ENCODE measurements at places on chromosomes 1 and 21. TPM values are rescaled to one million over a fixed set of nuclear protein-coding genes. Genes with fewer than 3 reads are reported as not detected.
A peak's percentile ranks its signal among the peaks of the same experiment; 100 is the strongest.

The SON gene
- 416 TPM for total RNA-seq

The C1orf185 gene
- total RNA-seq: not detected

The MDM4 gene
- 123 TPM for total RNA-seq

The ATP5PO gene
- total RNA-seq: 191 TPM

GRCh38 chr1:60899464-60899863, 182.9 kb upstream of the NFIA start:
- no peak overlapping the region for H3K27ac ChIP-seq
- H3K4me3 ChIP-seq: no peak overlapping the region
- peaks cover 4% of the 10 kb centered on the region for H3K27me3 ChIP-seq
- no peak for DNase-seq
- peaks cover 8% of the 10 kb centered on the region for H3K4me1 ChIP-seq

DNA sequence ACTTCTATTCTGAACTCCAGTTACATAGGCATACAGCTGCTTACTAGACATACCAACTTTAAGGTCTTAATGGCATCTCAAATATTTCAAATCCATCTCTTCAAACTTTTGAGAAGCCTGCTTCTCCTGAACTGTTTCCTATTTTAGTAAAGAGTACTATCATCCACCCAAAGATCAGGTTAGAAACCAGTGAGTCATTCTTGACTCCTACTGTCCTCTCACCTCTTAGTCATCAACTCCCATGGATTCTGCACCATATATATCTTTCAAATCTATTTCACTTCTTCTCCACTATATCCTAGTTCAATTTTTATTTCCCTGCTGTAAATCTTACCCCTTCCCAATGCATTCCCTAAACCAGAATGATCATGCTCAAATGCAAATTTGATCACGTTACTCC, 18.1 kb upstream of the BEND5 start:
- H3K4me3 ChIP-seq: no peak overlapping the region
- H3K36me3 ChIP-seq: no peaks in the 10 kb centered on the region

- H3K4me3 ChIP-seq: no peak overlapping the region
- H3K27ac ChIP-seq: no peak overlapping the region
- no peaks in the 10 kb centered on the region for H3K27me3 ChIP-seq
- peak; percentile 24 for DNase-seq
- H3K36me3 ChIP-seq: peaks cover 18% of the 10 kb centered on the region
Measured at GRCh38 chr1:55140546-55140983, 74.6 kb downstream of the USP24 start.

- DNase-seq: no peak
- H3K4me3 ChIP-seq: no peak overlapping the region
- no peak overlapping the region for H3K27ac ChIP-seq
- H3K4me1 ChIP-seq: peaks cover 22% of the 10 kb centered on the region
- H3K36me3 ChIP-seq: peaks cover 2% of the 10 kb centered on the region
Measured at GRCh38 chr1:203640723-203641502, 14.3 kb downstream of the ATP2B4 start.

DNA sequence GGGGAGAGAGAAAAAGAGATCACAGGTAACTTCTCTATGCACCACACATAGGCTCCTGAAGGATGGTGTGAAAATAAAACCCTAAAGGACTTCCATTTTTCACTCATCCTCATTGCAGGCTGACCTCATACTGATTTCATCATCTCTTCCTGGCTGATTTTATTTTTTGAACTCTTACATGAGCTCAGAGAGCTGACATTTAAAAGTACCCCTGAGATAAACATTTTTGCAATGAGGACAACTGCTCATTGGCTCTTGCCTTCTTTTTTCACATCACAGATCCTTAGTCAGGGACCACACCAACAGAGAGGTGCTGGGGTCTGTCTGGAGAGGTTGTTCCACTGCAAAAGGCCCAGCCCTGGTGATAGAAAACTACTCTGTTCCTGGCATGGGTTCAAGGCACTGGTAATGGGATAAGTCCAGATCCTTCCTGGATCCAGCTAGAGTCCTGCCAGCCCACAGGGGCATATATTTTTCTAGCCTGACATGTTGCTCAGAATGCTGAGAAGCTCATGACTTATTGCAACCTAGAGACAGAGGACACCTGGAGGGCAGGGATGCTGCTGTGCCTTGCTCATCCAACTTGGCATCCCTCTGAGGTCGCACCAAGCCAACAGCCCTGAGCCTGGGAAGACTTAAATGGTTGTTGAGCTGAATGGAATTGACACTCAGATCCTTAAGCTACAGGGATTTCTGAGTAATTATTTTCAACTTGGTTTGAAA, 360.0 kb downstream of the HHAT start:
- no peaks in the 10 kb centered on the region for H3K4me1 ChIP-seq
- H3K27ac ChIP-seq: no peak overlapping the region
- H3K4me3 ChIP-seq: no peak overlapping the region
- H3K36me3 ChIP-seq: peaks cover 2% of the 10 kb centered on the region
- no peaks in the 10 kb centered on the region for H3K27me3 ChIP-seq

GRCh38 chr1:95534985-95535384, 301.0 kb downstream of the RWDD3 start:
- H3K36me3 ChIP-seq: no peaks in the 10 kb centered on the region
- no peak for DNase-seq
- H3K4me1 ChIP-seq: peaks cover 14% of the 10 kb centered on the region
- H3K27me3 ChIP-seq: no peaks in the 10 kb centered on the region
- H3K27ac ChIP-seq: no peak overlapping the region

DNA sequence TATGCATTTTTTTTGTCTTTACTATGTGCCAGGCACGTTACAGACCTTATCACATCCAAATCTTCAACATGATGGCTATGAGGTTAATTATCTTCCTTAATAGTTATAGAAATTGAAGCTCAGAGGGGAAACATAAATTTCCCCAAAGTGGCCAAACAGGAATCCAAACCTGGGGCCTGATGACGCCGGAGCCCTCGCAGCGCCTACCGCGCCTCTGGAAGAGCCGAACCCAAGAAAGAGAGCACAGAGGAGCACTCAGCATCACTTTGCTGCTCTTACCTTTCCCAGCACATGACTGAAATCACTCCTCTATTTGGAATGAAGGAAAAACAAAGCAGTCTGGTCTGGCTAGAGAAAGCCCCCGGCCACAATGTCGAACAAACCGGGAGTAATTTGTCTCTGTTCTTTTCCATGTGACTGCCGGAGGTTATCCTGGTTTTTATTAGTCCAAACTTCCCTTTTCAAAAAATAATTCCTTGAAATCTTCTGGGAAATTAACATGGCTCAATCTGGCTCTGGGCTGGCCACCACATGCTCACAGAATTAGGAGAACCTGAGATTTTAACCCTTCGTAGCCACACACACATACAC, 195.5 kb downstream of the ADSS2 start:
- no peaks in the 10 kb centered on the region for H3K27me3 ChIP-seq
- H3K4me1 ChIP-seq: no peaks in the 10 kb centered on the region
- H3K27ac ChIP-seq: no peak overlapping the region
- no peak for DNase-seq

DNA sequence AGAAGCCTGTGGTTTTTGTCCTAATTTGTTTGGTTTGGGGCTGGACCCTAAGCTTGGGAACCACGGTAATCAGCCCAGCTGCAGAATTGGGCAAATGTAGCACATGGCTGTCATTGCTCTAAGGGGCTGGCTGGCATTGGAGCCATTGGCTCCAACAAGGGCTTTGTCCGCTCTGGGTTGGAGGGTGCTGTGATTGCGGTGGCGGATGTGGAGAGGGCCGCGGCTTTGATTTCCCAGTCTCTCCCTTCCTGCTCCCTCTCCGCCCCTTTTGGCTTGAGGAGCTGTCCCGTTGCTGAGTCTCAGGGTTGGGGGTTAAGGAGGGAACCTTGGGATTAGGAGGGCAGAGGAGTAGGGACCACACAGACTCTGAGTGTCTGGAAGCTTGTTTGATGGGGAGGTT, 91.7 kb upstream of the CD34 start:
- H3K36me3 ChIP-seq: no peaks in the 10 kb centered on the region
- H3K4me1 ChIP-seq: peaks cover 6% of the 10 kb centered on the region
- DNase-seq: no peak

- H3K4me3 ChIP-seq: no peak overlapping the region
- no peaks in the 10 kb centered on the region for H3K4me1 ChIP-seq
- DNase-seq: no peak
- no peak overlapping the region for H3K27ac ChIP-seq
Measured at GRCh38 chr1:78536427-78536826, 45.7 kb downstream of the PTGFR start.

- no peak for DNase-seq
- peaks cover 3% of the 10 kb centered on the region for H3K4me1 ChIP-seq
- H3K36me3 ChIP-seq: no peaks in the 10 kb centered on the region
- peaks cover 5% of the 10 kb centered on the region for H3K27me3 ChIP-seq
- peak overlapping the region; percentile 33 for H3K4me3 ChIP-seq
- peak overlapping the region; percentile 21 for H3K27ac ChIP-seq
Measured at GRCh38 chr1:9294910-9295636, 2.4 kb downstream of the SPSB1 start.

- no peaks in the 10 kb centered on the region for H3K36me3 ChIP-seq
- peaks cover 7% of the 10 kb centered on the region for H3K4me1 ChIP-seq
- no peak overlapping the region for H3K27ac ChIP-seq
- DNase-seq: no peak
- H3K4me3 ChIP-seq: no peak overlapping the region
Measured at GRCh38 chr1:41349361-41350054, 11.7 kb upstream of the FOXO6 start.

DNA sequence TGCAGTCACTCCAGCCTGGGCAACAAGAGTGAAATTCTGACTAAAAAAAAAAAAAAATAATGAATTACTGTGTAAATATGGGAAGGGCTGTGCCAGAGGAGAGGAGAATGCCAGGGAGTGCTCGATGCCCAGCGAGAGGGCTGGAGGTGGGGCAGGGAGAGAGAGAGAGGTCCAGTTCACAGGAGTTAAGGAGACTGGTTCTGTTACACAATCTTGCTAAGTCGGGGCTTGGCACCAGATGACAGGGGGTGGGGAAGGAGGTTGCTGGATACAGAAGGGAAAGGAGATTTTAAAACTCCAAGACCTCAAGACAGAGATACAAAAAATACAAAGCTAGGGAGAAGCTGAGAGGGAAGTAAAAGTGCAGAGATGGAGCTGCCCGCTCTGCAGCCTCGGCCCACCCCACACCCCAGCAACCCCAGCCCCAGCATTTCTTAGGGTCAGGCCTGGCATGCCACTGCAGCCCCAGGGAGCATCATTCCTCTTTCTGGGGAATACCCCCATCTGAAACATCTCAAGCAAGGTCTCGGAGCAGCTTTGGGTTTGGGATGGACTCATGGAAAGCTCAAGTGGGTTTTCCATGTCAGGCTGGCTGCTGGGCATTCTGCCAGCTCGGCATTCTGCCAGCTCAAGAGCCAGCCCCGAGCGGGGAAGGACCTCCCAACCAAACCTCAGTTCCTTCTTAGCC, 991 bp downstream of the SELENBP1 start:
- H3K27ac ChIP-seq: peak overlapping the region; percentile 93
- H3K4me3 ChIP-seq: peak overlapping the region; percentile 75
- DNase-seq: no peak
- H3K4me1 ChIP-seq: peaks cover 18% of the 10 kb centered on the region

Measured in progenitor cell of endocrine pancreas (in vitro differentiated cells).